ENCODE measurements at places on chromosomes 2 and 18.

DNA sequence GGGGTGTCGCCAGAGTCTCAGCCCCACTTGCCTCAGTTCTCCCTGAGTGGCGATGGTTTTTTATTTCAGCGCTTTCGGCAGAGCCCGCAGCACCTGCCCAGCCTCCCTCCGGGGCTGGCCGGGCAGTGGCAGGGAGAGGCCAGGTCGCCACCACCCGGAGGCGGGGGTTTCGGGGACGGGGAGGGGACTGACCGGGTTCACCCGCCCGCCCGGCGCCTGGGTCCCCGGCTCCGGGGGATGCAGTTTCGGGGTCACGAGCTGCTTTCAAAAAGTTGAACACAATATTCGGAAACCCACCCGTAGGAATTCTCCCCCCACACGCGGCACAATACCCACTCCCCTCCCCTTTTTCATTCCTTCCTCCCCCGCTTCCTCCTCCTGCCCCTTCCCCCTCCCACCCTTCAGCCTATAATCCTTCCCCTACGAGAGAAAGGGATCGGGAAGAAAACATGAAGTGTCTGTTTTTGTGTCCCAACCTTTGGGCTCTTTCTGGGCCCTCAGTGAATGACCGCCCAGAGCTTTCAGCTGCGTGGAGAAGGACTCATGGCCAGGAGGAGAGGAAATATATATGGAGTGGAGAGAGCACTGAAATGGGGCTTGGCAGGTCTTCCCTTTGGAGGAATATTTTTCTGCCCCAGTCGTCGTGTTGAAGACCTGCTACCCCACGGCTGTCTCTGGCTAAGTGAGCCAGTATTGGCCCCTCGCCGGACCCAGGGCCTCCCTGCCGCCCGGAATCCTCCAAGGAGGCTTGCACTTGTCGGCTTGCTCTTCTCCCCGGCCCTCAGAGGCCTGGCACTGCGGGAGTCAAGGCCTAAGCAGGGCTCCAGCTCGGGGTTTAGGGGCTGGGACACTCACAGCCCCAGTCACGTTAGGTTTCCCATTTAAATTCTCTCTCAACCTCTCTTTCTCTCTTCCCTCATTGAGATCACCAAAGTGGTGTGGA, 2.1 kb upstream of the SIX3 start:
- no peak for DNase-seq

DNA sequence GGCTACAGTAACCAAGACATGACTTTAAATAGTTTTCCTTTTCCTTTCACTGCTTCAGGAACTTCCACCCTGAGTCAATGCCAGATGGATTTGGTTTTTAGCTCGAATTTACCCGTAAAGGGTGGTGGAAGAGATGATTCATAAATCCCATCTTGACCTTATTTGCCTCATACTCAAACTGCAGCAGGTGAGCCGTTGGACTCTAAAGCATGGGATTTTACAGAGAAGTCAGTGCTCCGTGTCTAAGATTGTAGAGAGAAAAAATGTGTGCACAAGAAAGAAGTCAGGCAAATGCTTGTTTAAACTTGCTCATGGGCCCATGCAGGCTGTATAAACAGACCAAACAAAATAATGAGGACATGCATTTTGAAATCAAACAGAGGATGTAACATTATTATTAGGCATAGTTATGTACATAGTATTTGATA, 369.7 kb upstream of the TRIB2 start:
- no peak for DNase-seq

GRCh38 chr18:23580677-23581367, 5.5 kb downstream of the NPC1 start:
- no peak for DNase-seq

DNA sequence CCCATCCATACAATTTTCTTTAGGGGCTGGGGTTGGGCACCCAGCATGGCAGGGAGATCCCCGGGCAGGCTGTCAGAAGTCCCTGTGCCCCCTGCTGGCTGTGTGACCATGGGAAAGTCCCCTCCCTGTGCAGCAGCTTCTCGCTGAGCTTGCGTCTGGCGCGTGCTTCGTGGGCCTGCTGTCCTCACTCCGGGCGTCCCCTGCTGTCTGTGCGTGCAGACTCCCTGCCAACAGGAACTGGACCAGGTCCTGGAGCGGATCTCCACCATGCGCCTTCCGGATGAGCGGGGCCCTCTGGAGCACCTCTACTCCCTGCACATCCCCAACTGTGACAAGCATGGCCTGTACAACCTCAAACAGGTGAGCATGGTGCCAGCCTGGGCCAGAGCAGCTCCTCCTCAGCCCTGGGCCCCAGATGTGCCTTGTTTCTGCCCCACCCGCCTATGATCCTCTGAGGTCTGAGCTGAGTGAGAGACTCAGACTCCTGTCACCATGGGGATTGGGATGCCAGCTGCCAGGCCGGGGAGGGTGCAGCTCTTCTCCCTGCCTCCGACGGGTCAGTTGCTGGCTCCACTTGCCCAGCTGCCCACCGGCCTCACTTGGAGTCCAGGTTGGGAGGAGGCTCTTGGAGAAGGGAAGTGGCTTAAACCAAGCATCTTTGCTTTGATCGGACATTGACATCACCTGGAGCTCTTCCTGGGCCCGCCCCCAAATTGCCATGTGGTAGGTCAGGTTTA, 28.6 kb downstream of the IGFBP2 start:
- no peak for DNase-seq

GRCh38 chr2:197516393-197516761, 511 bp downstream of the MOB4 start:
- DNase-seq, result no peak

- DNase-seq, result no peak
Observed at GRCh38 chr2:230956827-230957755, 32.0 kb upstream of the GPR55 start.

Measured in stimulated activated CD4-positive, alpha-beta T cell treated with anti-CD3 and anti-CD28 coated beads, TNF-alpha, amount 100 ng/mL, for 1 hour (primary cell).